ENCODE measurements at places on chromosomes 1 and 21.
A peak's percentile ranks its signal among the peaks of the same experiment; 100 is the strongest.

- no peak for DNase-seq
These were observed 287.9 kb downstream of the LTN1 start for GRCh38 chr21:28704746-28705145.

DNA sequence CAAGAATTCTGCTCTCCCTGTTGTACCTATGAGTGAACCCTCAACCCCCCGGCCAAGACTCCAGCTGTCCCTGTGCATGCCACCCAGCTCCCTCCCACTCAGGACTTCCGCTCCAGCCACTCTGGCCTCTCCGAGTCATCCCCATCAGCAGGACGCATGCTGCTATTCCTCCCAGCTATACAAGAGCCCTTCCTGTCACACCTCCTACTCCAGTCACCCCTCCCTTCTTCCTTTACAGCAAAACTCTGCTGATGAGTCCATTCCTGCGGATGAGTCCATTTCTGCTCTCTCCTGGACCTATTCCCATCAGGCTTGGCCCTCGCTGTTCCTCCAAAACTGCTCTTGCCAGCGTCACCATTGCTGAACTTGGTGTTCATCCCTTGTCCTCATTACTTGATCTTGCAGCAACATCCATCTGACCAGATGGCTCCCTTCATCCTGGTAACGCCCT is 42.2 kb downstream of the H3-3A start:
- DNase-seq: no peak

DNA sequence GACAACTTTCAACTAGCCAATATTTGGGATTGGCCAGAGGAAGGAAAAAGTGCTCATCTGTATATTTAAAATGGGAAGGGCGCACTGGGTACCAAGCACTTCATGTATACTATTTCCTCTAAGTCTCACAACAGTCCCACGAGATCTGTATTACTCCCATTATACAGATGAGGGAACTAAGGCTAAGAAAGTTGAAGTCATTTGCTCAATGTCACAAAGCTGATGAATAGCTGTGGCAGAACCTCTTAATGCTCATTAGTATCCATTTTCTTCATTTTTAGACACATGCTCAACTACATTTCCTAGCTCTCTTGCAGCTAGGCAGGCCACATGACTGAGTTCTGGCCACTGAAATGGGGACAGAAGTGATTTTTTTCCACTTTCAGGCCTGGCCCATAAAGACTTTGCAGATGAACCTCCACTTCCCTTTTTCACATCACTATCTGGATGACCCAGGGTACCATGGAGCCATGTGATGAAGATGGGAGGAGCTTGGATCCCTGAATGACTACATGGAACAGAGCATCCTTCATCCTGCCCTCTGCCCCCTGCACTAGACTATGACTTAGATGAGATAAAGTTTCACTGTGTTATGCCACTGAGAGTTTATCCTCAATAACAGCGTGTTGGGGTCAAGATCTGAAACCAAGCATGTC is 31.8 kb downstream of the ATF3 start:
- DNase-seq: no peak

- DNase-seq: no peak
These were observed 6.8 kb downstream of the OR10Z1 start for GRCh38 chr1:158611916-158612315.

- DNase-seq: no peak
These were observed 4.8 kb upstream of the SIM2 start for GRCh38 chr21:36694031-36694515.

DNA sequence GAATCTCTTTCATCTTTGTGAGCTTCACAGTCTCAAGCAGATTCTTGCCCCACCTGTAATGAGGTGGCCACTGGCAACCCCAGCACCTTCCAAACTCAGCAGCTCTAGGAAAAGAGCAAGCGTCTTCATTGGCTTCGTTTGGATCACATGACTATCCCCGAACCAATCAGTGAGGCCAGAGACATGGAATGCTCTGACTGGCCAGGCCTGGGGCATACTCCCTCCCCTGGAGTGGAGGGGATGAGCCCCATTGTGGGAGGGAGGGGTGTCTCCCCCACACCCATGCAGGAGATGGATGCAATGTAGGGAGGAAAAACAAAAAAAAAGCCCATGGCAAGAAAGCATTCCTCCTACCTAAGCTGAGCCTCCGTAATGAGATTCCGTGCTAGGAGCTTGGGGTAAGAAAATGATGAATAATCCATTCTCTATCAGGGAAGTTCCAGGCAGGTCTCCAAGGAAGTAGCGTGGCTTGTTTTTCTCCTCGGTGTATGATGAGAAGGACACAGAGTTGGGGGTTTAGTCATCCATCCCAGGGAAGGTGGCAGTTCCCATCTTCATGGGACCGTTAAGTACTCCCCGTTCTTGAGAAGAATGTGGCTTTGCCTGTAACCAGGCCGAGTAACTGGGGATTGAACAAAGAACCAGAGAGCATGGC is 32.7 kb downstream of the FHAD1 start:
- no peak for DNase-seq

- no peak for DNase-seq
These were observed 95.9 kb downstream of the DISP1 start for GRCh38 chr1:222910699-222911098.

- DNase-seq: no peak
These were observed 109.4 kb downstream of the TLR5 start for GRCh38 chr1:223033658-223034057.

DNA sequence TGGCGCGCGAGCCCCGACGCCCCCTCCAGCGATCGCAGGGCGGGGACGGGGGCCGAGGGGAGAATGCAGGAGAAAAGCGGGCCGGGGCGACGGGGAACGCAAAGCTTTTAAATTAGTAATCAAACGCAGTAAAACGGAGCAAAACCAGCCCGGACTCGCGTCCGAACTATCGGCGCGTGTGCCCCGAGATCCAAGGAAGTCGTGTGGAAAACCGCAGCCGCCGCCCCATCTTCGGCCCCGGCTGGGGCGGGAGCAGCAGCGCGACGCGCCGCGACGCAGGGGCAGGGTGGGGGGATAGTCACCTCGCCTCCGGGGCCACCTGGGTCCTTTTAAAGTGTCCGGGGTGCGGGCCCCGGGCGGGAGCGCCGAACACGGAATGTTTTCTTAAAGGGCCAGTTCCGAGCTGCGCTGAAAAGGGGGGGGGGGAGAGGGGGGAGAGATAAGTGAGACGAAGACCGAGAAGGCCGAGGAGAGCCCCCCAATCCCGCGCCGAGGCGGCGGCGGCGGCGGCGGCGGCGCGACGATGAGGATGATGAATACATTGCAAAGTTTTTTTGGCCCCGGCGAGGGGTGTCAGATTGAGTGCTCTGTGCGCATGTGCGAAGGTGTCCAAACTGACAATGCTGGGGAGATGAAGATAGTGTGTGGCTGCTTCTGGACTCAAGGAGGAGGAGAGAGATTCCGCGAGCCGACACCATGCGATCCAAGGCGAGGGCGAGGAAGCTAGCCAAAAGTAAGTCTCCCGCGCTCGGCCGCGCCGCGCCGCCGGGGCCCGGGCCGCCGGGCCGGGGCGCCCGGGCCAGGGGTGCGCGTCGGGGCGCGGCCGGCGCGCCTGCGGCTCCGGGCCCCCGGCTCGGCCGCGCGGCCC is at the start of gene PRDM16:
Gene PRDM16, plus strand, starts transcription at position 640 of the 868 bp plus-strand sequence. Its CDS starts 57 bp downstream, at position 697.
- peak; percentile 33 for DNase-seq

GRCh38 chr1:53896635-53897229 is 2.7 kb downstream of the DIO1 start:
- DNase-seq: peak; percentile 79

- no peak for DNase-seq
These were observed 1.1 kb upstream of the ADAMTS1 start for GRCh38 chr21:26846036-26846931.

DNA sequence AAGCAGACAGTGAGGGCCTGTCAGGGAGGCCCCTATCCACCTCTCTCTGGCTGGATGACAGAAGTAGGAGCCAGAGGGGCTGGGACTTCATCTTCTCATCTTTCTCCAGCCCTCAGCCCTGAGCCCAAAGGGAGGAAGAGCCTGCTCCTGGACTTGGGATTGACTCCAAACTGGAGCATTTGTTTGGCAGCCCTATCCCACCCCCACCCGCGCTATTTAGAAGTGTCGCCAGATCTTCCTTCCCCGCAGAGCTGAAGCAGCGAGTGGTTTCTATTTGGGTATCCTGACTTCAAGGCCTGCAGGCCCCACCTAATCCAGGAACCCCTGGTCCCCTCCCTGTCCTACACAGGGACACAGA is 9.6 kb downstream of the NES start:
- no peak for DNase-seq

GRCh38 chr1:199591468-199591867 is 436.0 kb upstream of the NR5A2 start:
- DNase-seq: no peak

GRCh38 chr21:31398574-31398973 is 54.5 kb upstream of the TIAM1 start:
- DNase-seq: no peak

GRCh38 chr1:5747426-5748285 is 244.6 kb downstream of the NPHP4 start:
- DNase-seq: no peak

- peak; percentile 72 for DNase-seq
These were observed 53.5 kb downstream of the MRPL37 start for GRCh38 chr1:54253480-54253879.

DNA sequence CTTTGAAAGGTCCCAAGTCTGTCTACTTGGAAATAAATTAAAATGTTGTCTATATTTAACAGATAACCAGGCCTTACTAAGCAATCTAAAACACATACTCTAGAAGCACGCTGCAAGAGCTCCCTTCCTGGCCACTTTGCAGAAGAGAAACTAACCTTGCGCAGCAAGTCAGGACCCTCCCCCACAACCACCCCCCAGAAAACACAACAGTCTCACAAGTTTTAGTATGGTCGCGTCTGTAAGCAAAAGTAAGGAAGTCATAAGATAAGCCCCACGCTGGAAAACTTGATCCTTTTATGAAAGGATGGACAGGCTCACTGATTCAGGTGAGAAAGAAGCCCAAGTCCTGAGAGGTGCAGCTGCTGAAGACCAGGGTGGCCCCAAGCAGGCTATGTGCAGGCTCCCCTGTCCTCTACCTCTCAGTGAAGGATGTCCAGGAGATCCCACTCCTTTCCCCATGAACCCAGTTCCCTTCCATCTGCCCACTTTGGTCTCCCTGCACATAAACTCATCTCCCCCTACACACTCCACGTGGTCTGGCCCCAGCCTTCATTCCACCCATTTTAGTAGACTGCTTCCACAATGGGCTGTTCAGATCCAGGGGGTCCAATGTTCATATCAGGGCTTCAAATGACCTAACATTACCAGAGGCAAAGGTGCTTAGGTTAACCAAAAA is 23.8 kb downstream of the HIVEP3 start:
- no peak for DNase-seq

- DNase-seq: no peak
These were observed 73.1 kb upstream of the LRRN2 start for GRCh38 chr1:204758601-204759000.

DNA sequence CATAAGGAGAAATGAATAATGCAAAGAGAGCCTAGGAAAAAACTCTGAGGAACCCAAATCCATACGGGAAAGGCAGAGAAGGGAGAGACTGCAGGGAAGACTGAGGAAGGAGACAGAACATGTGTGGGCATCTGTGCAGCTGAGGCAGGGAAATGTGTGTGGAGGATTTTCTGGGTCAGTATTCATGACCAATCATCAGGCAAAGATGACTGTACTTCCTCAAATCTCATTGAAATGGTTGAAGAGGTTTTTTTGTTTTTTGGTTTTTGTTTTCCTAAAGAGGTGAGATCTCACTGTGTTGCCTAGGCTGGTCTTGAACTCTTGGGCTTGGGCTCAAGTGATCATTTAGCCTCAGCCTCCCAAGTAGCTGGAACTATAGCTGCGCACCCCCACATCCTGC is 15.7 kb downstream of the DIP2A start:
- no peak for DNase-seq

DNA sequence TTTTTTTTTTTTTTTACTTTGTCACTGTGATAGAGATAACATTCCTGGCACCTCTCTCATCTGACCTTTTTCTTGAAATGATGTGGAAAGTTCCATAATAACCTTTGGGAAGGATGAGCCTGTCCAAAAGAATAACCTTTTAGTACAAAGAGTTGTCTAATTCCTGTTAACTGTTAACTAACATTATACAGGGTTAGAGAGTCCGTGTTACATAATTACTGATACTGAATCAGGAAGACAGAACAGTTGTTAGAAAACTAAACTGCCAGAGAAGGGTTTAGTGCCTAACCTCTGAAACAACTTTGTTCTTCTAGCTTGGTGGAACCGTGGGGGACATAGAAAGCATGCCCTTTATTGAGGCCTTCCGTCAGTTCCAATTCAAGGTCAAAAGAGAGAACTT is 8.8 kb downstream of the CTPS1 start:
- no peak for DNase-seq

- DNase-seq: no peak
These were observed 78.4 kb downstream of the PEX14 start for GRCh38 chr1:10553118-10553517.

- DNase-seq: no peak
These were observed 115.9 kb downstream of the HIVEP3 start for GRCh38 chr1:41802532-41803501.

DNA sequence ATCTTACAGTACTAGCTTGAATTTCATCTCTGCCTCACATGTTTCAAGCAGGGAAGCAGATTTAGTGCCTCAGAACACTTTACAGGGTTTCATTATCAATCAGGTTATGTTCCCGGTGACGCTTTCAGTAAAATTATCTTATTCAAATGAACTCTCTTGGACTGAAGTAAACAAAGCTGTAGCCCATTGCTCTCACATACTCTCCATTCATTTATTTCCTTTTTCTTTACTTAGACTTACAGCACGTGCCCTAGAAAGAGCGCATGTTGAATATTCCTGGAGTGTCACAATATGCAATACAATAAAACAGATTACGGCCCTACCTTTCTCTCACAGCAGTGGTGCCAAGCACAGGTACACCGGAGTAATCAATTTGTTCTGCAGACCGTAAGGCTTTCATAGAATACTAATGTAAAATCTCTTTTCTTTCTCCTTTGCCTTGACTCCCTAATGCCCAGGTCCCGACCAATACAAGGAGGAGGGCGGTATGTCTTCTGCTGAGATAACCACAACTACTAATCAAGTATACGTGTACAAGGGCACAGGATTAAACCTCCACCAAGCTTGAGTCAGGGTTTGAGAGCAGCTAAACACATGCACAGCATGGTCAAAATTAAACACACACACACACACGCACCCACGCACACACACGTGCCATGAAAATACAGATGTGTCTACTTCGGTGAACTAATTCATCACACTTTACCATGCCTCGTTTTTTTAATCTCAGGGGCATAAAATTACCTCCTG is 62.8 kb downstream of the NRIP1 start:
- DNase-seq: no peak

All from fibroblast of skin of left biceps (primary cell).